CD4-positive, alpha-beta T cell treated with Interleukin-4 for 1 hour (primary cell): ENCODE measurements at places on chromosomes 7 and 10.

DNA sequence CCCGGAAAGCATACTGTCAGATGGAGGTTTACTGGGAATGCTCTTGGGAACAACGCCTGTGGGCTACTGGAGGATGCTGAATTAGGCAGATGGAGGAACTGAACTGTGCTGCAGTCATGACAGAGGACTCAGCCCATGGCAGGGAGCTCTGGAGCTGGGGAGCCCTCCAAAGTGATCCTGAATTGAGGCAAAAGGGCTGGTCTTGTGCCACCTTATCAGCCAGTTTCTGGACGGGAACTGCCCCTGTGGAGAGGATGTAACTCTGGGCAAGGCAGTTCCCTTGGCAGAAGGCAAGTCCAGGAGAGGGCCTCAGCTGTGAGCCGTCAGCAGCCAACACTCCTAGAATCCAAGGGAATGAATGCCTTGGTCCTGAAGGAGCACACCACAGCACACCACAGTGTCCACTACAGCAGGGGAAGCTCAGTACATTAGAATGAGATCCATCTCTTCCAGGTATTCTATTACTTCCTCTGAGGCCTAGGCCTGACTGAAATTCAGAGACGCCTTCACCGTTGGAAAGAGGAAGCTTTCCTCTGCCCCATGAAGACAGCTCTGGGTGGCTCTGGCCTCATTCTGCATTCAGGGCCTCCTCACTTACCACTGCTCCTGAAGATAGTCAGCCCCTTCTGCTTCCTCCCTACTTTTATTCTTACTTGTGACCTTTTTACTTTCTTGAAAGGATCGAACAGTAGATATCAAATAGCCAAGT, 139.6 kb upstream of the GPR26 start:
- no peak for DNase-seq

GRCh38 chr7:158361326-158361946, 226.2 kb downstream of the PTPRN2 start:
- DNase-seq, result no peak

DNA sequence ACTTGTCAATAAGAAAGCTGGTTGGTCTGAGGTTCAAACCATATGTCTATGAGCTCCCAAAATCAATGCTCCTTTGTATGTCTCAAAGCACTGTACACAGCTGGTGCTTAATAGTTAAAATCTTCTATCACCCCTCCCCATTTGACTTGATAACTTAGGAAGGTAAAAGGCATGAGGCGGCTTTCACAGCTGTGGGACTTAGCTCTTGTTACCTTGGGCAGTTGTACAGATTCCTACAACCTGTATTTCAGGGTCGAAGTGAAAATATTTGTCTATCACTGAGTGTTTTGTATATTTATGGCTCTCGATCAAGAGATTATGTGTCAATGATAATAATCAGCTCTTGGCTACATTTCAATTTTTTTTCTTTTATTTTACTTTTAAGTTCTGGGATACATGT, 992 bp upstream of the KIFBP start:
- no peak for DNase-seq

GRCh38 chr7:12930534-12930933, 243.1 kb downstream of the ARL4A start:
- DNase-seq, result no peak

GRCh38 chr7:79495544-79496272, 42.2 kb upstream of the MAGI2 start:
- DNase-seq, result no peak

- DNase-seq, result no peak
Measured at GRCh38 chr7:22952306-22953015, 61.5 kb downstream of the HYCC1 start.

DNA sequence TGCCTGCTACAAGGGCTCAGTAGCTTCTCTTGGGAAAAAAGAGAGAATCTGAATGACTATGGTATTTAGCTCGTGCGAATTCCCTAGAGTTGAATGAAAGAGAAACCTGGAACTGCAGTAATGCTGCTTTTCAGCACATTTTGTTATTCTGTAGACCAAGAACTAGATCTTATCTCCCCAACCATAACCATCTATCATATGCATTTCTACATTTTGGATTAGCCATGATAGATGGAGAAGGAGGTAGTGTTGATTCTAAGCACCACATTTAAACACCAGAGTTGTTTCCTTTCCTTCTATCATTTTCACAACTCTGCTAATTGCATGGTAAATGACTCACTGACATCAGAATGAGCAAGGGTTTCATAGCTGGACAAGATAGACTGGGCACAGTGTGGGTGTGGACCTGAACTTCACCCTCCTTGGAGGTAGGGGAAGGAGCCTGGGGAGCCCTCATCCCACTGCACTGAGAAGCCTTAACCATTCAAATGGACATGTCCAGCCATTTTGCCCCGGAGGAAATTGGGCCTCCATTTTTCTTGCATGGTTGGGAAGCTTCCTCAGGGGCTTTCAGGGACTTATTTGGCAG, 55.3 kb upstream of the BMPER start:
- no peak for DNase-seq

DNA sequence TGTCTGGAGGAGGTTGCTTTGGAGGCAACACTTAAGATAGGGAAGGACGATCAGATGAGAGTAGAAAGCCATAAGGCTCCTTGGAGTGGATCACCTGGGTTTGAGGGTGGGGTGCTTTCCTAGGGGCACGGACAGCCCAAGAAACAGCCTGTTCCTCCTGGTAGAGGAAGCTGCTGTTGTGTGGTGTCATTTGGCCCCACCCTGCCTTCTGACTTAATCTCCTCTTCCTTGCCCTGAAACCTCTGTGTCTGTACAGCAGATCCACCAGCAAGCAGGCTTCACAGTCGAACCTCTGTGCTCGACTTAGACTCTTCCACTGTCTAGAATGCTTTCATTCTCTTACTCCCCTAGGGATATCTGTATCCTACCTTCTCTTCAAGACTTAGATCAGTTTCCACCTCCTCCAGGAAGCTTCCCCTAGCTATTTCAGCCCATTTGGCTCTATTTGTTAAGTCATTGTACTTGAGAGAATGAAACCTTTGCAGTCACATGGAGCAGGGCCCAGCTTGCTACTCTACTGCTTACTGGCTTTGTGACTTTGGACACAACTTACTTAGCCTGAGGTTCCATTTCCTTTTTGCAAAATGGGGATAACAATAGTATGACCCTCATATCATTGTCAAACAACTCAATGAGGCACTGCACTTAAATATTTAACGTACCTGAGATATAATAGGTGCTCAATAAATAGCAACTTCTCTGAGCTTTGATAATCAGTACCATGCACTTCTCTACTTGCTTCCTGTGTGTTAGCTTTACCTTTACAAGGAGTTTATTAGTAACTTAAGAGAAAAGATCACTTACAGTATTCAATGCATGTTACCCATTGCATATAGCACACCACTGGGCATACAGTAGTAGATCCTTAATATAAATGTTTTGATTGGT, 5.0 kb downstream of the MXI1 start:
- peak; percentile 68 for DNase-seq

- no peak for DNase-seq
Measured at GRCh38 chr7:65937296-65937695, 44.7 kb downstream of the GUSB start.

- no peak for DNase-seq
Measured at GRCh38 chr7:148289630-148290029, 300.9 kb upstream of the C7orf33 start.

DNA sequence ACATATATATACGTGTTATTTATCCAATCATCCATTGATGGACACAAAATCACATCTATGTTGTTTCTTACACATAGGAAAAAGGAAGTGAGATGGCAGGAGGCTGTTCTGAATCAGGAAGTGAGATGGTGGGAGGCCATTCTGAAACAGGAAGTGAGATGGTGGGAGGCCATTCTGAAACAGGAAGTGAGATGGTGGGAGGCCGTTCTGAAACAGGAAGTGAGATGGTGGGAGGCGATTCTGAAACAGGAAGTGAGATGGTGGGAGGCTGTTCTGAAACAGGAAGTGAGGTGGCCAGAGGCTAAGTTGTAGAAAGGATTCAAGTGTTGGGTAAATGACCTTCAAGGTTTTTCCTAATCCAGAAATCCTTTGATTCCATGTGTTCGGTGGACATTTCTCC, 921.5 kb downstream of the TYW1 start:
- peak; percentile 1 for DNase-seq

DNA sequence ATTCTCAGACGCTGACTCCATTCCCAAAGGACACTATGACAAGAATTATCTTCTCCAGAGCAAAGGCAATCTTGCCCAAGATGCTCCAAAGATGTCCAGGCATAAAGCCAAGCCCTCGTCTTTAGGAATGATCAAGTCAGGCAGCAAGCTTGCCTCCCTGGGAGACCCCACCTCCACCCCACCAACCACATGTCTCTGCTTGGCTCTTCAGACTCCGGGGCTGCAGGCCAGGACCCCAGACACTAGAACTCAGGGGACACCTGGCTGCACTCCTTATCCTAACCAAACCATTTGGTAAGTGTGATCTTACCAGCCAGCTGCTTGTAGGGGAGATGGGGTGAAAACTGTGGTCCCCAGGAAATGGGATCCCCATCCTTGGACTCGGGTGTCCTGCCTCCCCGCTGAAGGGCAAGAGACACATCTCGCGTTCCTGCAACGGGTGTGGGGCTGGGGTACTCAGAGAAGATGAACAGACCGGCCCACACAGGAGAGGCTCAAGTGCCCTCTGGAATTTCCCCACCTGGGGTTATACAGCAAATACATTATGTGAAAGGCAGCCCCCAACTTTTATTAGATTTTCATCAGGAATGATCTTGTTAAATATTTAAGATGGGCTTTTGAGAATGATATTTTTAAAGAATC, 55.7 kb downstream of the INSIG1 start:
- DNase-seq, result no peak

GRCh38 chr10:4638099-4638498, 187.9 kb upstream of the AKR1E2 start:
- no peak for DNase-seq

- no peak for DNase-seq
Measured at GRCh38 chr10:130053561-130053960, 57.1 kb downstream of the C10orf143 start.

- peak; percentile 67 for DNase-seq
Measured at GRCh38 chr10:110841767-110842267, 29.9 kb upstream of the PDCD4 start.

DNA sequence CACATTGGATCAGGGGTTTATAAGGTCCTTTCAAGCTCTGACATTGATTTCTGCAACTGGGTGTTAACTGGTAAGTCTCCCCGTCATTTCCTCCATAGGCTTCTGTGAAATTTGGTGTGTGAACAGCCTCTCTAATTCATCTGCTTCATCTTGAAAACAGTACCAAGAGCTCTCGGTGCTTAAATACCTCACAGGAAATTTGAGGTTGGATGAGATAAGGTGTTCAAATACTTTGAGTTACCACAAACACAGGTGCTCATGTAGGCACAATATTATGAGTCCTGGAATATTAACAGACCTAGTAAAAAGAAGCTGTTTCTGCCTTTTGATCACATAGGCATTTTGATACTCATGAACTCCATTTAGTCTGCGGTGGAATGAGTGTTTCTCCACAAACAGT, 85.2 kb downstream of the RTKN2 start:
- peak; percentile 70 for DNase-seq
